ENCODE measurements at places on chromosomes 3 and 15.

- DNase-seq = no peak
Measured at GRCh38 chr3:188656196-188656982, 502.4 kb downstream of the LPP start.

GRCh38 chr3:192866804-192867203 lies 50.9 kb downstream of the MB21D2 start:
- DNase-seq = no peak

DNA sequence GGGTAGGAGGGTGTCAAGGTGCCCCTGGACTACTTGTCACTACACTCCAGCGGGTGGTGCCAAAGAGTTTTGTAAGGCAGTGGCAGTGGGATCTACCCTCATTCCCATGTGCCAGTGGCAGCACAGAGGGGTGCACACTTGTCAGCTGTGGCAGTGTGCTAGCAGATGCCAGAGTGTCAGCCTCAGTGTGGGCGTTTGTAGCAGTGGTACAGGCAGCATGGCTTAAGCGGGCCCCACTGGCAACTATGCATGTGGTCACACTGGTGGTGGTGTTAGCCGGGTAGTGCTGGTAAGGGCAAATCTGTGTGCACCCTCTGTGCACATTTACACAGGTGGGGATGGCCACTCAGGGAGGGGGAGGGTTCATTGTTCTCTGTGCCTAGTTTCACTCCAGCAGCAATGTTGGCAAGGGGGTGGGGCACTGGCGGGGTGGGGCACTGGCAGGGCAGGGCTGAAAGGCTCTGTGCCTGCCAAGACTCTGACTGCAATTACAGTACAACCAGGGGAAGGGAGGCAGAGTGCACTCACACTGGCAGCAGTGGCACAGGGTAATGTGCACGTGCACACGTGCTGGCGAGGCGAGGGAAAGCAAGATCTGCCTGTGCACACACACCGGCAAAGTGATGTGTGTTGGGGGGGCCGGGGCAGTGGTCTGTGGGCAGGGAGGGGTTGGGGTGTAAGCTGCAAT lies 31.8 kb downstream of the MYO9A start:
- no peak for DNase-seq

- no peak for DNase-seq
Measured at GRCh38 chr3:55675478-55675877, 188.4 kb upstream of the WNT5A start.

DNA sequence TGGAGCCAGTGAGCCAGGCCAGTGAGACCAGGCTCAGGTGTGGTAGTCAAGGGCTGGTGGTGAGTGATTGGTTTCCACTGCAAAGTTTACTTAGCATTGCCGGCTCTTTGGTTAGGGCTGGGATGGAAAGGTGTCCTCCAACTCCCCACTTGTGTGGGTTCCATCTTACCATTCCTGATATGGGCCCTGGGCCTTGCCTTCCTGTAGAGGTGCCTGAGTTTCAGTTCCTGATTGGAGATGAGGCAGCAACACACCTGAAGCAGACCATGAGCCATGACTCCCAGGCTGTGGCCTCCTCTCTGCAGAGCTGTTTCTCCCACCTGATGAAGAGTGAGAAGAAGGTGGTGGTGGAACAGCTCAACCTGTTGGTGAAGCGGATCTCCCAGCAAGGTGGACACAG lies 3.1 kb downstream of the MPI start:
- DNase-seq = no peak

GRCh38 chr3:16059711-16060357 lies 114.6 kb upstream of the GALNT15 start:
- DNase-seq = no peak

DNA sequence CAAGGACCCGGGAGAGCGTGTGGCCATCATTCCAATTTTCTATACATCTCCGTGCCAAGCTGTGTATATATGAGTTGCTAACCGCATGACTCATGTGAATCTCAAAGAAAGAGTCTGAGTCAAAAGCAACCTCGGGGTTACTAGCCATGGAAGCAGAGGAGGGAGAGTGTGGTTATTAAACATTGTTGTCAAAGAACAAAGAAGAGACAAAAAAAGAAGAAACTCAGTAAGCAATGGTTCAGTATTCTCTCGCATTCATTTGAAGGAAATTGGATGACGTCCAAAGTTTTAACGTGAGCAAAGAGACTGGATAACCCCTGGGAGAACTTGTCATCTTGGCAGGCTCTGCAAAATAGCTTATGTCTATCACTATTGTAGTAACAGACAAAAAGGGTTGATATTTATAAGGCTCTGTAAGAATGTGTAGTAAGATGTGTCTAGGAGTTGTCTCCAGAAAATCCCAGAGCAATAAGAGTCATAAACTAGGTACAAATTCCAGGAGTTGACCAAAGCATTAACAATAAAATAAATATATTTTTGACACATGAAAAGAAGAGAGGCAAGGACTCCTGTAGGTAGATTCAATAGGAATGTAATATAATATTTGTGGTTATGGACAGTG lies 52.8 kb upstream of the GRM7 start:
- DNase-seq = no peak

GRCh38 chr3:195438371-195438770 lies 4.4 kb downstream of the ACAP2 start:
- DNase-seq = no peak

- no peak for DNase-seq
Measured at GRCh38 chr15:34514251-34514670, 69.2 kb downstream of the GOLGA8B start.

GRCh38 chr15:60722328-60723112 lies 243.6 kb upstream of the ICE2 start:
- no peak for DNase-seq

GRCh38 chr15:95254263-95254662 lies 1022.9 kb downstream of the MCTP2 start:
- no peak for DNase-seq

- no peak for DNase-seq
Measured at GRCh38 chr3:49283997-49284396, 7.0 kb upstream of the C3orf62 start.

- DNase-seq = no peak
Measured at GRCh38 chr15:101434032-101434920, 55.2 kb downstream of the PCSK6 start.

GRCh38 chr3:24235121-24235520 lies 259.5 kb downstream of the THRB start:
- DNase-seq = no peak

DNA sequence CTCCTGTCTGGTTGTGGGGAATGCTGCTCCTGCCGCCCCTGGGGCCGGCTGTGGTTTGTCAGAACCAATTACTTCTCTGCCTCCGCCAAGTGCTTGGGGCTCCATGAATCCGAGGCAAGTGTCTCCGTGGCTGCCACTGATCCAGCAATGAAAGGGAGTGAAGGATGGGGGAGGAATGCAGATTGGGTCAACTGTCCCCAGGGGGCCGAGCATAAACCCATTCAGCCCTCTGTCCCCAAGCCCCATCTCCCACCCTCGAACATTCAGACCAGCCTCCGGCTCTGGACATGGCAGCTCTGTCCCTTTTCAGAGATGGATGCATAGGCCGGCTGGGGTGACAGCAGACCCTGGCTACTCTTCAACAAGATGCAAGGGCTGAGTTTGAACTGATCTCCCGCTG lies 35.5 kb downstream of the CACNA2D2 start:
- DNase-seq = no peak

DNA sequence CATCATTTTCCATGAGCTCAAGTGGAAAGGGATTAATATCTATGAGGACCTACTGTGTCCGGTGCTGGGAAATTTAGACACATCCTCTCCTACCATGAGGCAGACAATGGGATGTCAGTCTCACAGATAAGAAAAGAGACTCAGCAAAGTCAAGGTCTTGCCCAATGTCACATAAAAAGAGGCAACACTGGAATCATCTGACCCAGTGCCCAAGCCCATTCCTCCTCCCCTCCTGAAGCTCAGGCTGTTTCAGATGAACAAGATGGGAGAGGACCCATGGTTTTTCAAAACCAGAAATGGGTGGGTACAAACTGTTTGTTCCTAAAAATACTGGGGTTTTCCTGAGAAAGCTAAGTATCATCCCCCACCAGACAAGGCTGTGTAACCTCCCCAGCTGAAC lies 22.2 kb downstream of the POC1A start:
- no peak for DNase-seq

DNA sequence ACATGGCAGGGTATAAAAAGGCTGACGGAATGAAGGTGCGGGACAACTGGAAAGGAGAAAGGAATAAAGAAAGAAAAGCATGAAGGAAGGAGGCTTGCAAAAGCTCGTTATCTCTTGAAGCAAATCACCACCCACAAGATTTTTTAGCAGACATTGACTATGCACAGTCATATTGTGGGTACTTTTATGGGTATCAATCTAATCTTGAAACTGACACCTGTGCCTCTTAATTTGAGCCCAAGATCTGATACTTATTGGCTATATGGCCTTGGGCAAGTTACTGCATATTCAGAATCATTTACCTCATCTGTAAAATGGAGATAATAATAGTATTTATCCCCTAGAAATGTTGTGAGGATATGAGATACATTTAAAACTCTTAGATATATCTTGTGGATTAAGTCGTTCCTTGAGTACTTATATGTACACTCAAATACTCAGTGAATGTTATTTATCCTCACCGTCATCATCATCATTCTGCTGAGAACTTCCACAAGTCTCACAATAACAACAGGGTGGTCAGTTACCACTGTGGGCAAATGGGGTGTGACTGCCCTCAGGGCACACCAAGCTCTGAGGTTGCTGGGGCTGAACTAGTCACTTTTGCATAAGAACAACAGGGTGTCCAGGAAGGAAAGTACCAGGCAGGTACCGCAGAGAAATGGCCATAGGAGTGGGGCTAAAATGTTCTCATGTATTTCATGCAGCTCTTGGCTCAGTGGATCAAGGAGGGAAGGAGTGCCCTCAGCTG lies 266.1 kb downstream of the SLC9A9 start:
- DNase-seq = no peak

- no peak for DNase-seq
Measured at GRCh38 chr3:170726976-170727661, 141.2 kb upstream of the SLC7A14 start.

- no peak for DNase-seq
Measured at GRCh38 chr3:184724699-184725098, 12.8 kb upstream of the MAGEF1 start.
